ENCODE measurements at places on chromosomes 13 and 19. TPM values are rescaled to one million over a fixed set of nuclear protein-coding genes. Genes with fewer than 3 reads are reported as not detected.

The GJB6 gene
- total RNA-seq = not detected

The ZNF283 gene
- total RNA-seq = 9.8 TPM

The FBN3 gene
- 0.42 TPM for total RNA-seq

The ZSWIM9 gene
- total RNA-seq = 5.7 TPM

The SERPINE3 gene
- total RNA-seq = not detected

The SBSN gene
- not detected for total RNA-seq

GRCh38 chr19:45884682-45885555 lies 1.0 kb downstream of the IRF2BP1 start:
- DNase-seq = no peak

DNA sequence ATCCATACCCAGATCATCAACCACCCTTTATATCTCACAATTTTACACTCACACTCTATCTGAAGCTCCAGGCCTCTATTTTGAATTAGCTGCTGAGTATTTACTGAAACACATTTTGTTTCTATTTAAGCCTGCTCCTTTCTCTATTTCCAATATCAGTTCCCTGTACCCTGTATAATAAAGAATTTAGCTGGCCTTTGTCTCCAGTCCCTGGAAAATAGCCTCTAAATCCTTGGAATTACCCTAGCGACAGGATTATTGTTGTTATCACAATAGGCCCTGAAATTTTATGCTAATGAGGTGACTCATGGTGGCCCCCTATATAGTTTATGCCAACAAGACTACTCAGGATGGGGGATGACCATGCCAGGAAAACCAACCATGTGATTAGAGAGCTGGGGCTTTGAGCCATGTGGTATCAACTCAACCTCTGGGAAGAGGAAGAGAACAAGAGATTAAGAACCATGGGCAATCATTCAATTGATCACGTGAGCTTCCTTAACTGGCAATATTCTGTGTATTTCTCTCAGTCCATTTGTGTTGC lies 72.7 kb downstream of the KATNAL1 start:
- DNase-seq = no peak

- no peak for DNase-seq
Observed at GRCh38 chr13:32045982-32046785, 14.6 kb downstream of the FRY start.

- peak; percentile 21 for DNase-seq
Observed at GRCh38 chr13:113887700-113888201, 23.9 kb upstream of the GAS6 start.

GRCh38 chr13:39847336-39847735 lies 191.9 kb downstream of the COG6 start:
- DNase-seq = no peak

GRCh38 chr13:110416131-110417025 lies 109.3 kb downstream of the COL4A2 start:
- no peak for DNase-seq

- DNase-seq = no peak
Observed at GRCh38 chr13:106468207-106468606, 67.3 kb downstream of the EFNB2 start.

- peak; percentile 60 for DNase-seq
Observed at GRCh38 chr13:110270507-110270906, 36.5 kb downstream of the COL4A1 start.

GRCh38 chr13:60282186-60282585 lies 114.8 kb upstream of the TDRD3 start:
- DNase-seq = no peak

- DNase-seq = no peak
Observed at GRCh38 chr13:102944821-102945220, 99.0 kb downstream of the ERCC5 start.

GRCh38 chr19:49061000-49061399 lies 3.5 kb upstream of the CGB7 start:
- DNase-seq = no peak

DNA sequence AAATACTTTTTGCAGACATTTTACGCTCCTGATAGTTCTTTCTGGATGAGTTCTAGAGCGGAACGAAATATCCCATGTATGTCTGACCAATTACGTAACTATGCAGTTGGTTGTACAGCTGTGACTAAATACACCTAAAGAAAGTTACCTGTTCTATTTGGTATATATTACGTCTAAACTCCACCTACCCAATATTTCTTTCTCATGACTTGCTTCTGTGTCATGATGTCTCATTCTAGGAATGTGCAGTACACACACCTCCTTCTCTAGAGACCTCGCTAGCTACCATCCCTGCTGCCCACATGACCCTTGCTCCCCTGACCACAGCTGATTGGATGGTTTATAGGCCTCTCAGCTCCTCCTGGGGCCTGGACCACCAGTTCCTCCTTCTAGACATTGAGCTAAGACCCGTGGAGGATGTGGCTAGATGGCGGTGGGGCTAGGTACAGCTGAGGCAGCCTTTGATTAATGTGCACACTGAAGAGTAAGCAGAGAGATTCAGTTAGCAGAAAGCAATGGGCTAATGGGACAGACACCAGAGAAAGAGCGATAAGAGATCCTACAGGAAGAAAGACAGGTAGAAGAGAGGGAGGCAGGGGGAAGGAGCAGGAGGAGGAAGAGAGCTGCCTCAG lies 422.1 kb downstream of the COG6 start:
- no peak for DNase-seq

DNA sequence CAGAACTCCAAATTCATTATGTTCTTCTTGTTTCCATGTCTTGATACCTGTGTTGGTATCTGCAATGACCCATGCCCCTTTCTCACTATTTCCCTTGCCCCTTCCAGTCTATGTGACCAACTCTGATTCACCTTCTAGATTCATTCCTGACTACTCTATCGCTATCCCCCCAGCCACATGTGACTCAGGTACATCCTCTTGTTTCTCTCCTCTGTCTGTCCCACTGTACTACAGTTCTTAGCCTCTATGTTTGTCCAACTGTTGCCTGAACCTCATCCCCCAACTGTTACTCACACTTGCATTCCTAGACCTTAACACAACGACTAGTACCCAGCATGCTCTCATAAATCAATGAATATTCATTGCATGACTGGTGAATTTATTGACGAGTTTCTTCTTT lies 10.0 kb upstream of the FLT3 start:
- no peak for DNase-seq

DNA sequence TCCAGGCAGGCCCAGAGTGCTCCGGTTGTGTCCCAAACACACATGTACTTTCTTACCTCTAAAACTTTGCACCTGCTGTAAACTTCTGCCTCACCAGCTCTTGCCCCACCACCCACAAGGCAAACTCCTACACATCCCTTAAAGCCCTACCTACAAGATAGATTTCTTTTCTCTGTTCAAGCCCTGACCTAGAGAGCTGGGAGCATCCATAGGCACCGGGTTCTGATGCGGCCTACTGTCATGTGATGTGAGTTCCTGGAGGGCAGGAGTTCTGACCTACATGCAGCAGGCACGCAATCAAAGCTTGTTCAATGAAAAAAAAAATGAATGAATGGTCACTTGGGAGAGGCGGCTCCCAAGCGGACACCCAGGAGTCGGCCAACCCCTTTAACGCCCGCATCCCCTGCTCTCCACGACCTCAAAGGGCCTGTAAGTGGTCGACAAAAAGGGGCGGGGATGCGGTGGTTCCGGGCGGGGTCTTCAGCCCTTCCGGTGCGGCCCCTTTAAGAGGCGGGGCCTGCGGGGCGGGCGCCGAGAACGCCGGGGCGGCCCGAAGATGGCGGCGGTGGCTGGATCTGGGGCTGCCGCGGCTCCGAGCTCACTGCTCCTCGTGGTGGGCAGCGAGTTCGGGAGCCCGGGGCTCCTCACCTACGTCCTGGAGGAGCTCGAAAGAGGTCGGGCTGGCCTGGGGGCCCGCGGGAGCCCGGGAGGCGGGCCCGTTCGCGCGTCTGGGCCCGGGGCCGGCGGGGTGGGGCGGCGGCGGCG lies at the start of gene MAP1S:
Gene MAP1S (plus strand): TSS at position 534 of the 765 bp plus-strand sequence. CDS start 23 bp downstream, at position 557.
- peak; percentile 88 for DNase-seq
